Fibroblast of skin of left quadriceps (primary cell): ENCODE measurements at places on chromosomes 3 and 15.

GRCh38 chr15:77013776-77014131 is 18.8 kb downstream of the PSTPIP1 start:
- no peak for DNase-seq

DNA sequence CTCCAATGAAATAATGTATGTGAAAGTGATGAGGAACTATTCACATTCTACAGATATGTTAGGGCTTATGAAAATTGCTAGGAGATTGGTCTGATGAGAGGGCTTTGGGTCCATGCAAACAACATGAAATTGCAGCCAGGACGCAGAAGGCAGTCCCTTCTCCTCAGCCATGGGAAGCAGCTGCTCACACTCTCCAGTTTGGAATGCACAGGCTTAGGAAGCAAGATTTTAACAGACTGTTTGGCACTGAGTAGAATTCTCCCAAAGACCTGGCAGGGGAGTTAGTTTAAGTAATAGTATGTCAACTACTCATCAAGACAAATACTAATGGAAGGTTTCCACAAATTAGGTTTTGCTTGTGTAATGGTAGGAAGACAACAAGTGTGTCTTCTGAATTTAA is 500.7 kb upstream of the ARRDC4 start:
- no peak for DNase-seq

GRCh38 chr3:9736831-9737230 is 5.3 kb downstream of the BRPF1 start:
- no peak for DNase-seq

DNA sequence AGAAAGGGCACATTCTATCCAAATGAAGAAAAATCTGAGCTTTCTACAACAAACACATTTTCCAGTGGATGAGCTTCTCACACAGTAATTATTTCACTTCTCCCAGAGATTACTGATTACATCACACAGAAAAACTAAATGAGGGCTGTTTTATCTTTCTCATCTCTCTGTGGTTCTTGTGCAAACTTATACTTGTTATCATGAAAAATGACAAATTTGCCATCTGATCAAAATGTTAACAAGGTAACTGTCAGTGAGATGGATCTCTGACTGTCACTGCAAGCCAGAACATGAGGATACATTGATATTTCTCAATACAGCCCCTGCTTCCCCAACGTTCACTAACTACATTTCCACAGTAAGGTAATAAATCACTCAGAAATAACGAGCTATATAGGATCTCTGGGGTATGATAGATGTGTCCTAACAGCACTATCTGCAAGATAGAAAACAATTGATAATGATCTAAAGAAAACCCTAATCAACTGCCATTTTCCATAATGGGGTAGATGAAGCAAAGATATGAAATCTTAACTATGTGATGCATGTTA is 829.3 kb upstream of the CFAP20DC start:
- no peak for DNase-seq

DNA sequence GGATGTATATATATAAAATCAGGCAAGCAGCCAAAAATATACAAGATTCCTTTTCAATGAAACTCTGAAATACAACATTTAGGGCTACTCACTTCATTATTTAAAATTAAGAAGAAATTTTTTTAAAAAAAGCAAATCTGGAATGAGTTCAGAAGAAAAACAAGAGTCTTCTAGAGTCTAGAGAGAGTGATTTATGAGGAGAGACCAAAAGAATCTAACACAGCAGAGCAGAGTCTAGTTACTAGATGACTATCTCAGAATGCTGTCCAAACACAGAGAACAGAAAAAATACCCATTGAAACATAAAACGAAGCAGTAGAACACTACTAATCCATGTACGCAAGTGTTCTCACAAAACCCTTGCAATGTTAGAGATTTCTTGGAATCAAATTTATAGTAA is 275.2 kb upstream of the CBLB start:
- no peak for DNase-seq

DNA sequence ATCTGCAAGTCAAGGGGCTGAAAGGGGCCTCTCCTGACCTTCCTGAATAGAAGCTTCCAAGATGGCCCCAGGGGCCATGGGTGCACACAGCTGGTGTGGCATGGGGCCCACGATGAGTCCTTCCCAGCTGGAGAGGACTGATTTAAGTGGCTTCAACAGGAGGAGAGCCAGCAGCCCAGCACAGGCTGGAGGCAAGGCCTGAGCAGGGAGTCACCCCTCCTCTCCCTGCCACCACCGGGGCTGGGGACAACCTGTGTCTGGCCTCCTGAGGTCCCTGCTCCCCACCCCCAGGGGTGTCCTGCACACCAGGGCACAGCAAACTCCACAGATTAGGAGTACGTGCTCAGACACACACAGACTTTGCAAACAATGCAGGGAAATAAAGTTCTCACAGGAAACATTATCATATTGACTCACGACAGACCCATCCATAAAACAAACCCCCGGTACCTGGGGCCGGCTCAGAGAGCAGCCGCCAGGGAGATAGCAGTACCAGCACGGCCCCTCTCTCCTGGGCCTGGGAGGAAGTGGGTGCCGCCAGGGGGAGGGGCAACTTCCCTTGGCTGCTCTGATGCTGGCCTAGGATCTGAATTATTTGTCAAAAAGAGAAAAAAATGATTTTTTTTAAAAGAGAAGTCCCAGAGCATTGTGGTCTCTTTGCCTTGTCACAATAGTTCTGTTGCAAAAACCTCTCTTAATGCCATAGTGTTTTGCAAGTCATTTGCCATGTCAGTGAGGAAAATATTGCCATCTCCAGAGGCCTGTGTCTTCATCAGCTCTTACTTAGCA is 21.9 kb upstream of the TSEN2 start:
- no peak for DNase-seq
